ENCODE measurements at places on chromosomes 3 and 15.

DNA sequence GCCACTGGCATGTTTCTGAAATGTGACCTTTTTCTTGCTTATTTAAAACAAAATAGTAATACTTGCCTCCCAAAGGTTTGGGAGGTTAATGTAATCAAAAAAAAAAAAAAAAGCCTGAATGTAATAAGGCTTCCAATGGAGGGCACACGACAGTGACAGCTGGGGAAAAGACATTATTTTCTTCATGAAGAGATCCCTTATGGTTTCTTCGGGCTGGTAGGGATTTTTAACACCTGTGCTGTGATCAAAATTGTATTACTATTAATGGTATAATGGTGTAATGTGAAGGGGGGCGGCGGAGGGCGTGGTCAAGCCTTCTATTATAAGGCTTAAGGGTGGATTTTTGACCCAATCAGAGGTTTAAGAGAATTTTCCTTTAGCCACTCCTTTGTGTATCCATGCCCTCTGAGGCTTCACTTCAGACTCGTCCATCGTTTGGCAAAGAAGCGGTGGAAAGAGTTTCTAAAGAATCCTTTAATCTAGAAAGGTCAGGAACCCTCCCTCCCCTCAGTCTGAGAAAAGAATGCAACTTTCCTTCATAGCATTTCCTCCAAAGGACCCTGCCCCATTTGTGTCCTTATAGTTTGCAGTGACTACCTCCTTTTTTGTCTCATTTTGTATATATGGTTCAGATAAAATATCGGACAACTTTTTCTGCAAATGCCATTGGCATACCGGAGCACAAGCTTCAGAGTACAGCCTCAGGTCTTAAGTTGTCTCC lies 89.5 kb upstream of the CHD2 start:
- peak; percentile 82 for DNase-seq

- DNase-seq: peak; percentile 66
These were observed 161.8 kb upstream of the CBLB start for GRCh38 chr3:106030627-106030963.

DNA sequence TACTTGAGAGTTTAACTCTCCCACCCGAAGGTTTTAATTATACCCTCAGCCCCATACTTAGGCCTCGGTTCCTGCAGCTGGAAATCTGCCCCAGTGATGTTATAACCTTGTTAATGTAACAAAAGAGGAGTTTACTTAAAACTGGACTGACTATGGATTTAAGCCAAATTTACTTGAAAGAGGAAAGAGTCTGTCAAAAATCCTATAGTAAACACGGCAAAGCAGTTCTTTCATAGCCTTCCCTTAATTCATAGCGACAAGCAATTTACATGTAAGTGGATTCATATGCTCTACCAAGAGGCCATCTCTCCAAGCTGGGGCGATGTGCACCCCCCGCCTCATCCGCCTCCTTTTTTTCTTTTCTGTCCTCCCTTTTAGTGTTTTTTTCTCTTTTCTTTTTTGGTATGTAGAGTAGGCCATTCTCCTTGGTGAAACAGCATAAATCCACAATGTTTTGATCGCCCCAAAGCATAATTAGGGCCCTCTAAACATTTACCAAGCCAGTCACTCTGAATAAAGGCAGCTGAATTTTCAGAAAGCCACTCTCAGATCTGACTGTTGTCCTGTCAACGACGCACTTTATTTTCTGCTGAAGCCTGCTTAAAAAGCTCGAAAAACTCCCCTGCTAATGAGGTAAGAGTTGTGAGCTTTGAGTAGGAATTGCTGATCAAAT lies 373.1 kb upstream of the WNT5A start:
- no peak for DNase-seq

DNA sequence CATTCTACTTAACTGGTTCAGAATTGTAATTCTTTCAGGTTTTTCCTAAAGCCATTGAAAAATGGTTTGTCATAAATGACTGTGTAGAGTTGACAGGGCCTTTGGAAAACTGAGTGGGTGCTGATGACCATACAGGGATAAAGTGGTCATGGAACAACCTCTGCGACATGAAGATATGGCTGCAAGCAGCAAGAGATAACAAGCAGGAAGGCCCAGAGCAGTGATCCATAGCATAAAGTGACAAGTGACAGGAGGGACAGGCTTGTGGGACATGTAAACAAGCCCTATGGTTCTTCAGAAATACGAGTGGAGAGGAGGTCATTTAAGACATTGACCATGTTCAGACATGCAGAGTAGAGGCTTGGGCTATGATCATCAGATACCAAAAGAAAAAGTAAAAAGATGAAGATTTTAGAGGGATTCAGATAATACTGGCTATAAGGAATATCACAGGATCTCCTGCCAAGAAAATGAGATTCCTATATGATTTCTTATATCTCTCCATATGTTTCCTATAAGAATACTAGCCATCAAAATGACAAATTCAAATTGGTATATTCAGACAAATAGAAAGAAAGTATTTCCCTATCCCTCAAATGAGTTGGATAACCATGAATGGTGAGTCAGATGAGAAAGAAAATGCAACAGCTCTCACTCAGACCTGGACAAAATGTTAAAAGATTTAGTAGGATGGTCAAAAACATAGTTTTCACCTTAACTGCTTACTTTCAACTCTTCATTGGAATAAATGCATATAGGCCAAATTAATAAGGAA lies 827.6 kb upstream of the CFAP20DC start:
- no peak for DNase-seq

DNA sequence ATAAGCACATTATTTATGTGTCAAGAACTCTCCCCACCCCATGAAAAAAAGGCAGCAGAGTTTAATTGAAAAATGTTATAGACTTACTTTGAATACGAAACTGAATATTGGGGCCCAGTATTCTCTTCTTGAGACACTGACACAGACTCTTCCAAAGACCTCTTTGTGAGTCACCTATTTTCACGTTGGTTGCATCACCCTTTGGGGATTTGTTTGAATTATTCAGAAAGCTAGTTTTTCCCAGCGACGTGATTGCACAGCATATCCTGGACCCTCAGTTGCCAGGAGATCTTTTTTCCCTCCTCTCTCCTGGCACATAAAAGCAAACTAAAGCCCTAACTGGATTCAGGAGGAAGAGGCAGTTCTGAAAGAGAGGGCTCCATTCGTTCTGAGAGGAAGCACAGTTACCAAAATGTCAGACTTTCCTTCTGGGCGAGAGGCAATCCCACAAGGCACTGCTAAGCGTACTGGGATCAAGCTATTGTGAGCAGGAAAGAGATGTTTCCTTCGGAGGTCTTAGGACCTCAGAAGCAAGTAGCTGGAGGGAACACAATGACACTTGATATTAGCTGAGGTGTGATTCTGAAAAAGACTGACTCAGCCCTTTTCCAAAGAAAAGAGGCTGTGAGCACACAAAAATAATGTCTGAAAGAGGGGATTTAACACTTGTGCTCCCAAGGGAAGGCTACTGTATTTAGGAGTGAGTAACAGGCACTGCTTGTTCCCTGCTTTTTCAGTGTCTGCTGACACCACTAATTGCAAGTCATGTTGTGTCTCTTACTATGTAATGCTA lies 65.8 kb upstream of the CADPS start:
- DNase-seq: peak; percentile 18
